Right renal cortex interstitium (tissue), 3 donors: ENCODE measurements at places on chromosomes 11 and 22.

- DNase-seq: no peak
Measured at GRCh38 chr22:45192701-45193187, 29.0 kb downstream of the NUP50 start.

GRCh38 chr22:46406791-46407190, 71.3 kb downstream of the TRMU start:
- no peak for DNase-seq

- DNase-seq: no peak
Measured at GRCh38 chr11:85086504-85087284, 540.5 kb downstream of the DLG2 start.

- no peak for DNase-seq
Measured at GRCh38 chr22:41979423-41980250, 10.4 kb downstream of the SEPTIN3 start.

- DNase-seq: no peak
Measured at GRCh38 chr11:57588046-57588710, 9.3 kb upstream of the SERPING1 start.

DNA sequence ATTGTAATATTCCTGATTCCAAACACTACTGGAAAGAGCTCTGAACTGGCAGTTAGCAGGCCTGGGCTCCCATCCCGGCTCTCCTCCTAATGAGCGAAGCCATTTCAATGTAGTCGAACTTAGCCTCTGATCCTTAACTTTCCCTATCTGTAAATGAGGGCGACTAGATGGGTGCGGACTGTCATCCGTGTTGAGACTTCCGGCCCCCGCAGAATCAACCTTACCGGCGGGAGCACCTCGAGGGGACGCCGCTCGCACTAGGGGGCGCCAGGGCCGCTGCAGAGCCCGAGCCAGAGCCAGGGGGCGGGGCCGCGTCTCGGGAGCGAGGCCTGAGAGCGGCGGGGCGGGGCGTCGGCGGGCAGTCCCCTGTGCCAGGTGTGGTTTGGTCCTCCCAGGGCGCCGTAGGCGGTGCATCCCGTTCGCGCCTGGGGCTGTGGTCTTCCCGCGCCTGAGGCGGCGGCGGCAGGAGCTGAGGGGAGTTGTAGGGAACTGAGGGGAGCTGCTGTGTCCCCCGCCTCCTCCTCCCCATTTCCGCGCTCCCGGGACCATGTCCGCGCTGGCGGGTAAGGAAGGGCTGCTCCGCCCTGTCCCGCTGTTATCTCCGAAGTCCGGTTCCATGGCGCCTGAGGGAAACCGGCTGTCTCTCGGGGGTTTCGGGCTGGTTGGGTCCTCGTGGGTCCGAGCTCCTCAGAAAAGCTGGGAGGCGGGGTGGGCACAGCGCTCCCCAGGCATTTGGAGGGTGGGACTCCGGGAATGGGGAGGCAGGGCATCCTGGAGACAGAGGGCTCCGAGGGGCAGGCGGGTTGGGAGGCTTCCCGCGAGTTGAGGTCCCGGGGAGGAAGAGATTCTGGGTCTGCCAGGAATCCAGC, at the start of gene LIMK2:
TSS of gene LIMK2 (plus strand) at position 437 of the 869 bp plus-strand sequence. CDS start at position 548, 111 bp downstream.
- DNase-seq: peak; percentile 77

DNA sequence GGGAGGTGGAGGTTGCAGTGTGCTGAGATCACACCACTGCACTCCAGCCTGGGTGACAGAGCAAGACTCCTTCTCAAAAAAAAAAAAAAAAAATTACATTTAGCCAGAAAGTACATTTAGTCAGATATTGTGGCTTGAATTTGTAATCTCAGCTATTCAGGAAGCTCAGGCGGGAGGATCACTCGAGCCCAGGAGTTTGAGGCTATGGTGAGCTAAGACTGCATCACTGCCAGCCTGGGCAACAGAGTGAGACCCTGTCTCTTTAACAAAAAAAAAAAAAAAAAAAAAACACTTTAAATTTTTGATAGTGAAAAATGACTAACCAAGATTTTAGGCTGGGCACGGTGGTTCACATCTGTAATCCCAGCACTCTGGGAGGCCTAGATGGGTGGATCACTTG, 27.3 kb downstream of the MRTFA start:
- DNase-seq: no peak

- DNase-seq: no peak
Measured at GRCh38 chr11:62708793-62709192, 1.3 kb downstream of the GNG3 start.

DNA sequence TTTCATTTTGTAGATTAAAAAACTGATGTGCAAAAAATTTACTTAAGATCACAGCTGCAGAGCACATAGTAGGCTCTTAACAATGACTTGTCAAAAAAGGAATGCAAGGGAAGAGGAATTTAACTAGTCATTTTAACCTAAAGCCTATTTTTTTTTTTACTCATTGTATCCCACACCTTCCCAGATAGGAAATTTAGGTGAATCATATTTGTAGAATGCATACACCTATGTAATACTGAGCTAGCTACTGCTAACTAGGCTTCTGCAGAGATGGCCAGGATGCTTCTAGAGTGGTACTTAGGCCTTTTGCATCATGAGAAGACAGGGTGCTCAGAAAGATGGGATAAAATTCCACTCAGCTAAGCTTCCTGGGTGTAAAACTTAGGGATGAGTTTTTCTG, 387.3 kb downstream of the AASDHPPT start:
- DNase-seq: no peak

DNA sequence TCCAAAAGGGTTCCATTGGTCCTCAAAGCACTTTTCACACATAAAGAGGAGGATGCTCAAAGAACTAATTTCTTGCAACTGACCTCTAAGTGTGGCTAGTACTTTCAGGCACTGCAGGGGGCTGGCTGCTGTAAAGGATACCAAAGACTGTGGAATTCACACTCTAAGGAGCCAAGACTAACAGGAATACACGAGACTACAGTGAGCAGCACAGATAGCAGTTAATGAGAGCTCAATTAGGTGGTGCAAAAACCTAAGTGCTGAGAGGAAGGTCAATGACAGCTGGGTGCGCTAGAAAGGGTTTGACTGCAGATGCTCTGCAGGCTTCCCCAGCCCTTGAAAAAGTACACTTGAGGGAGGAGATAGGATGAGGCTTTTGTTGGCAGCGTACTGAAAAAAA, 124.3 kb upstream of the NTM start:
- no peak for DNase-seq

GRCh38 chr11:90774727-90775566, 552.1 kb upstream of the CHORDC1 start:
- DNase-seq: no peak

- no peak for DNase-seq
Measured at GRCh38 chr11:834371-835316, 1.9 kb downstream of the CD151 start.

DNA sequence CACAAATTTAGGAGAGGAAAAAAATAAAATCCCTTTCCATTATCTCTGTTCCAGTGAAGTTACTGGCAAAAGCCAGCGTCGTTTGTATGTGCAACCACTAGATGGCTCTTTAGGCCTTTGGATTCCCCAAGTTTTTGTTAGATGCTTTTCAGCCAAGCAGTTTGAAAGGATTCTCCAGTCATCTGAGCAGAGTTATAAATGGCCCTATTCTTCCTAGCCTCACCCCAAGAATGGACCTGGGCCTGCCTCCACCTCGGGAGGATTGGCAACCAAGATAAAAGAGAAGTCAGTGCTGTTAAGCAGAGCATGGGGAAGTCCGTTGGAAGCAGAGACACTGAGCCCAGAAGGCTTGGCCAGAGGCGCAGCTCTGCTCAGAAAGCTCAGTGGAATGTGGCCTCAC, 15.4 kb downstream of the FAM181B start:
- peak; percentile 29 for DNase-seq

DNA sequence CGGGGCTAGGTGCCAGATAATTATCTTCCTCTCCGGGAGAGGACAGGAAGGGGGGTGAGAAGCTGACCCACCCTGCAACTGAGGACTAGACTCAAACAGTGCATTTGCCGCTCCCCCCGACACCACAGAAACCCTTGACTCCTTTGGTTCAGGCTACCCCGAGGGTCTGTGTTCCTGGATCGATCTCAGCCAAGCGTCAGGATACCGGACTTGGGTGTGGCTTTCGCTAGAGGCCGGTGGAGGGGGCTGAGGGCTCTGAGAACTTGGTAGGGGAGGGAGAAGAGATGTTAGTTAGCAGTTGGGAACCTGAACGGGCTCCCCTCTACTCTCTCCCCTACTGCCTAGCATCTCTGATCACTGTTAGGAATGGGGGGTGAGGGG, 840 bp downstream of the SEZ6L start:
- no peak for DNase-seq

DNA sequence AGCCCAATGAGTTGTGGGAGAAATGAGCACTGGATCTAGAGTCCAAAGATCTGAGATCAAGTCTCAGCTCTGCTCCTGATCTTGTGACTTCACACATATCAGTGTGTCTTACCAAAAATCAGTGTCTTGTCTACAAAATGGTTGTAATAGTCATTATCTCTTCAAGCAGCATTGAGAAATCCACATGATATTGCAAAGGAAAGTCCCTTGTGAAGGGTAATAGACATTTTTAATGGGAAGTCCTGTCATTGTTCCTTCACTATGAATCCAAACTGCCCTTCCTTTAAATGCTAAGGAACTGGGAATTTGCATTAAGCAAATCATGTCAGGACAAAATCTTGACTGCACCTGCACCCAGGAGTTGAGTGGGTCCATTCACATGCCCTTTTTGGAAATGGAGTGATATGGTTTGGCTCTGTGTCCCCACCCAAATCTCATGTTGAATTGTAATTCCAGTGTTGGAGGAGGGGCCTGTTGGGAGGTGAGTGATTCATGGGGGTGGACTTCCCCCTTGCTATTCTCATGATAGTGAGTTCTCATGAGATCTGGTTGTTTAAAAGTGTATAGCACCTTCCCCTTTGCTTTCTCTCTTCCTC, 51.1 kb downstream of the COMMD9 start:
- DNase-seq: no peak
